ENCODE measurements at places on chromosomes 1 and 21.

- no peak for DNase-seq
Observed at GRCh38 chr1:95957748-95958147, 723.7 kb downstream of the RWDD3 start.

DNA sequence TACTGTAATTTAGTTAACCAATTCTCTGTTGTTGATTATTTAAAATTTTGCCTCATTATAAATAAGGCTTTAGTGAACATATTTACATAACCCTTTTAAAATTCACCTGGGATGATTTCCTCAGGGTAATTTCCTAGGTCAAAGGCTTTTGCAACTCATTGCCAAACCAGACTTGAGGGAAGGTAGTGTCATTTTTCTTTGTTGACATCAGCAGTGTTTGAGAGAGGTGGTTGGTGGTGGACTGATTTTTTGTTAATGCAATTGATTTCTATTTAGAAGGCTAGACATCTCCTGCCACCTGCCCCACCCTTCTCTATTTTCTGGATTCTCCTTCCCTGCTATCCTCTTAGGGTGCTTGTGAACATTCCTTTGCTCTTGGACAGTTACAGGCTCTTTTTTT is 116.8 kb downstream of the HHAT start:
- no peak for DNase-seq

DNA sequence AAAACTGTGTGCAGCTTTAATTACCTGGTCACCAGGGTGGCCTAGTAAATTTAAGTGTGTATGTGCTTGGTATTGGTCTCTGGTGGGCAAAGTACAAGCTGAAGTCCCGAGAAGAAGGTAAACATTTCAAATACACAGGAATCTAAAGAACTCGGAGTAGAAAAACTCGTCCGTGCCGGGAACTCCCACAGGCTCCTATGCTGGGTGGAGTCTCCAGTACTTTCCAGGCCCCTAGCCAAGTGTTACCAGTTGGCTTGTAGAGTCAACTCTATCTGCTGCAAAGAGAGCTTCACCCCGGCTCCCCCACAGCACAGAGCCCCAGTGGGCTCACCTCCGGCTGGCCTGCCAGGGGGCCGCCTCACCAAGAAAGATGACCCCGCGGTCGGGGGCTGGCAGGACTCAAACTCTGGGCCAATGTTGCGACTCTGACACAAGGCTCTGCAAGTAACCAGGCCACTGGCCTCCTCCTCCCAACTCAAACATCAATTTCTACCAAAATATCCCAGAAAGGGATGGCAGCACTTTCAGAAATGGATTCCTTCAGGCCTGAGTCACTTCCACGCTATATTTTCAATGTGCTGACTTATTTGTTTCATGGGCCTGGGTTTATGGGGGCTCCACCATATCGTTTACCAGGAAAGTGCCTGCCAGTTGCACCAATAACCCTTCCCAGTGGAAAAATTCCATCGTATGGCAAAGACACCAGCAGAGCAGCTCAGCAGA is 73.9 kb downstream of the SLC66A1 start:
- no peak for DNase-seq

DNA sequence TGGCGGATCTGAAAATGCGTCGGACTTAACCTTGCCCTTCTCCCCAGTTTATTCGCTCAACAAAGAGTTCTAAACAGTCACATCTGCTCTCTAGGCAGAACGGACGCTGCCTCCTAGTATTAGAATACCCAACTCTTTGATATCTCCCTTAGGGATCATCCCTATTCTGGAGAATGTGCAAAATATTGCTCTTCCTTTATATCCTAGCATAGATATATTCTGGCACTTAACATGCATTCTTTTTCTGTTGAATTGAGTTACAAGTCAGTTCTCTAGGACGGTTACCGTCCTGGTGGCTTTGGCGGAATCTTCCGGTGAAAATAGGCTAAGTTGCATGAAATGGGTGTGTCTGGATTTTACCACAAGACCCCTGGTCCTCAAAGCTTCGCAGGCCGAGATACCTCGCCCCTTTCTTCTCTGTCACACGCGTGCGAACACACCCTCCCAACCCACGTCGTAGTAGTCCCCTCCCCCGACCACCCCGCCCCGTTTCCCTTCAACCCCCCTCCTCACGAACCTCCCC is 501 bp upstream of the DNAJC6 start:
- DNase-seq = no peak

GRCh38 chr21:44425895-44426662 is 29.2 kb upstream of the LRRC3 start:
- DNase-seq = no peak

DNA sequence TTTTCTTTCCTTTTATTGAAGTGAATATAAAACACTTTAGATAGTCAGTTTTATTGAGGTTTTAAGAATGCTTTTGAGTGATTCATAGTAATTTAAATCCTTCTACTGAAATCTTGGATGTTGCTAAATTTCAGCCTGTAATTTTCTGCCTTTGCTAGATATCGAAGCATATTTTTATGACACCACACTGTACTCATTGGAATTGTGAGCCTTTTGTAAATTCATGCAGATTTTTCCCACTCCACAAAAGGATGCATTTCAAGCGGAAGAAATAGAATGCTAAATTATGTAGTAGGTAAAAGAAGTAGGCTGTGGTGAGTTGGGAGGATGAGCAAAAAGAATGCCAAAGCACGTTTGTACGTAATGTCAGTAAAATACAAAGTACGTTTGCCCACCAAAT is 13.8 kb downstream of the SNX7 start:
- DNase-seq = no peak
